Spleen (tissue), 13 donors: ENCODE measurements at places on chromosomes 3 and 15. TPM values are rescaled to one million over a fixed set of nuclear protein-coding genes. Genes with fewer than 3 reads are reported as not detected.

The CHRFAM7A gene
- 0.91 TPM for polyA plus RNA-seq

The CTXN2 gene
- polyA plus RNA-seq = not detected

The DNAH1 gene
- 10.1 TPM for polyA plus RNA-seq

The C3orf49 gene
- polyA plus RNA-seq = not detected

The LRRC57 gene
- 5.9 TPM for polyA plus RNA-seq

The SERPINI2 gene
- polyA plus RNA-seq = 0.15 TPM

GRCh38 chr15:39959411-39959810 lies 25.5 kb downstream of the EIF2AK4 start:
- DNase-seq = no peak
- no peaks in the 10 kb centered on the region for H3K27me3 ChIP-seq
- no peak overlapping the region for H3K27ac ChIP-seq
- H3K4me1 ChIP-seq = no peaks in the 10 kb centered on the region
- peaks cover 30% of the 10 kb centered on the region for H3K36me3 ChIP-seq

- H3K4me1 ChIP-seq = no peaks in the 10 kb centered on the region
- no peak for DNase-seq
- H3K36me3 ChIP-seq = no peaks in the 10 kb centered on the region
- H3K27ac ChIP-seq = no peak overlapping the region
- no peak overlapping the region for H3K4me3 ChIP-seq
These were observed 197.4 kb upstream of the RORA start for GRCh38 chr15:61426466-61426865.

DNA sequence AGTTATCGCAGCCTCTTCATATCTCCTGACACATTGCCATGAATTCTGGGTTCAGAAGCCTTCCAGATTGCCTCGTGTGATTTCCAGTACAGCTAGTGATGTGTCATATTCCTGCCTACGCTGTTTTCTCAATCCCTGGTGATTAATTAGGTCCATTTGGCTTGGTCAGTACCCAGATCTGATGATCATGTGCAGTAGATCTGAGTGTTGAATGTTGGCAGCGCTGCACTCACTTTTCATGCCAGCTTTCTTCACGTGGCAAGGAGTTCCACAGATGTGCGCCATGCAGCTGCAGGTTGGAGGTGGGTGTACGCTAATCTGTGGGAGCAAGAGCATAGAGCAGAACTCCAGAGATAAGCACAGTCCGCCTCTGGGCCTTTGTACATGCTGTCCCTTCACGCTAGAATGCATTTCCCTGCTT lies 86.9 kb upstream of the COL6A5 start:
- H3K4me3 ChIP-seq = no peak overlapping the region
- H3K27ac ChIP-seq = peak overlapping the region; percentile 1
- H3K4me1 ChIP-seq = no peaks in the 10 kb centered on the region
- H3K36me3 ChIP-seq = no peaks in the 10 kb centered on the region
- no peaks in the 10 kb centered on the region for H3K27me3 ChIP-seq

DNA sequence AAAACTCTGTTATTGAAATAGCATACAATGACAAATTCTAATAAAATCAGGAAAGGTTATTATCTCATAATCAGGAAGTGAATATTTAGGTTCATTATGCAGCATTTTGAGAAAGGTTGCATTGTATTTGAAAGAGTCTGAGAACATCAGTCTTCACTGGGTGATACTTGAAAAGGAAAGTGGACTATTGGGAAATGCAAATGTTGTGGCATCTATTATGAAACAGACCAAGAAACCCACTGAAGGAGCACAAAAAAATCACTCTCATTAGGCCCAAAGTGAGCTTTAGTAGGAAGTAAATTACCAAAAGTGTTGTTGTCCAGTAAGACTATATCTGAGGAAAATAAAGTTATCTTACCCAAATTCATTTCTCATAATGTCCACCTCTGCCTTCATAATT lies 90.8 kb downstream of the ZPLD1 start:
- no peak overlapping the region for H3K27ac ChIP-seq
- H3K36me3 ChIP-seq = no peaks in the 10 kb centered on the region
- no peak for DNase-seq
- H3K27me3 ChIP-seq = no peaks in the 10 kb centered on the region

DNA sequence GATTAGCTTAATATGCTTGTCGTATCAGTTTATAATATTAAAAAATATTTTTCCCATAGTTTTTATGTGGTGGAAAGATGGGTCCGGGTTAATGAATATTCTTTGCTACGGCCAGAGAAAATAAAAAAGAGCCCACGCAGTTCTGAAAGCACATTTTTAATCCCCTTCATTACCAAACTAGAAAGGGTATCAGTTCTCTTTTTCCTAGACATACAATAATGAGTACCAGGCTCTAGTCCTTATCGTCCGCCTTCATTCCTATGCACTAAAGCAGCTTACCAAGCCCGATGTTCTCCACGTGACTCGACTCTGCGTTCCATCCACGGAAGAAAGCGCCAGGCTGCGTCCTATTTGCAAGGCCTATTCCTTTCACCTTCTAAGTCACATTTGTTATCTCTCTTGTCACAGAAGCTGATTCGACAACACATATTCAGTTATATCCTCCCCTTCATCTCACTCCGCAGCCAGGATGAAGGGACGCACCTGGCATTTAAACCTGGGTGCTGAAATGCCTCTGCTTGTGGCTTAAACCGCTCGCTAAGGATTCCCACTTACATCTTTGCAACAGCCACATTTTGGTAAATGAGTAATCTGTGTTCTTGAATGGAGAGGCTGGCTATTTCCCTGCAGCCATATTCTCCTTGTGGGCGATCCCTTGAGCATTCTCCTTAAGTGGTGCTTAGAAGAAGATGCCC lies 257.0 kb downstream of the CD47 start:
- no peaks in the 10 kb centered on the region for H3K36me3 ChIP-seq
- H3K4me3 ChIP-seq = no peak overlapping the region
- H3K27ac ChIP-seq = no peak overlapping the region
- H3K4me1 ChIP-seq = no peaks in the 10 kb centered on the region
- no peak for DNase-seq

GRCh38 chr15:85351965-85352364 lies 28.4 kb upstream of the AKAP13 start:
- no peak for DNase-seq
- H3K36me3 ChIP-seq = no peaks in the 10 kb centered on the region
- no peak overlapping the region for H3K4me3 ChIP-seq

- H3K4me3 ChIP-seq = no peak overlapping the region
- no peaks in the 10 kb centered on the region for H3K27me3 ChIP-seq
- H3K4me1 ChIP-seq = no peaks in the 10 kb centered on the region
- no peak for DNase-seq
- no peaks in the 10 kb centered on the region for H3K36me3 ChIP-seq
- H3K27ac ChIP-seq = no peak overlapping the region
These were observed 28.8 kb upstream of the TRA2B start for GRCh38 chr3:185966655-185967054.

GRCh38 chr15:63288778-63289378 lies 11.5 kb downstream of the APH1B start:
- no peak overlapping the region for H3K4me3 ChIP-seq
- H3K27ac ChIP-seq = no peak overlapping the region
- H3K36me3 ChIP-seq = peaks cover 12% of the 10 kb centered on the region

GRCh38 chr15:53527996-53528395 lies 231.5 kb downstream of the WDR72 start:
- no peaks in the 10 kb centered on the region for H3K36me3 ChIP-seq
- no peaks in the 10 kb centered on the region for H3K4me1 ChIP-seq
- DNase-seq = no peak
- no peaks in the 10 kb centered on the region for H3K27me3 ChIP-seq

- DNase-seq = peak; percentile 87
- no peaks in the 10 kb centered on the region for H3K36me3 ChIP-seq
- H3K4me3 ChIP-seq = no peak overlapping the region
- no peaks in the 10 kb centered on the region for H3K27me3 ChIP-seq
These were observed 6.9 kb upstream of the TBC1D2B start for GRCh38 chr15:78084449-78084750.

- no peaks in the 10 kb centered on the region for H3K27me3 ChIP-seq
- no peaks in the 10 kb centered on the region for H3K4me1 ChIP-seq
- DNase-seq = peak; percentile 33
- no peaks in the 10 kb centered on the region for H3K36me3 ChIP-seq
These were observed 162.1 kb downstream of the TBC1D2B start for GRCh38 chr15:77915261-77915960.

DNA sequence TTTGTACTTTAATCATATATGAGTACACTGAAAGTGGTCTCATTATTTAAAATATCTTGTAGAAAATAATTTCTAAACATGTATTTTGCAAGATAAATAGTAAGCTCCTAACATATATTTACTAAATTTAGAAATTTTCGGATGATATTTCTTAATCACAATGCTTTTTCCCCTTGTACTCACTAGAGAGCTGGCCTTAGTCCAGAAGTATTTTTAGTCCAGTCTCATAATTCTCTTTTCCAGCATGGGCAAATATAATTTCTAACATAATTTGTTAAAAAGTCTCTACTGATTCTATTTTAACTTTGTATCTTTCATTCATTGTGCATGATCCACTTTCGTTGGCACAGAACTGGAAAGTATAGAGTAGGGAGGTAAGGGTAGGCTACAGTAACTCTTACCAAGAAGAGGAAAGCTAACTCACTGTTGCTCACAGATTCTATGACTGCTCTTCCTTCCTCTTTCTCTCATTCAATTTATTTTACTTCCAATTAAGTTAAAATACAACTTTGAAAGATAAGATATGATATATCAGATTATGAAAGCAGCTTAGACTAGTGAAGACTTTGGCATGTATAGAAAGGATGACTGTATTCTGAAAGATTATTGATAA lies 39.3 kb downstream of the FGF7 start:
- H3K36me3 ChIP-seq = no peaks in the 10 kb centered on the region
- H3K27ac ChIP-seq = no peak overlapping the region
- DNase-seq = no peak

DNA sequence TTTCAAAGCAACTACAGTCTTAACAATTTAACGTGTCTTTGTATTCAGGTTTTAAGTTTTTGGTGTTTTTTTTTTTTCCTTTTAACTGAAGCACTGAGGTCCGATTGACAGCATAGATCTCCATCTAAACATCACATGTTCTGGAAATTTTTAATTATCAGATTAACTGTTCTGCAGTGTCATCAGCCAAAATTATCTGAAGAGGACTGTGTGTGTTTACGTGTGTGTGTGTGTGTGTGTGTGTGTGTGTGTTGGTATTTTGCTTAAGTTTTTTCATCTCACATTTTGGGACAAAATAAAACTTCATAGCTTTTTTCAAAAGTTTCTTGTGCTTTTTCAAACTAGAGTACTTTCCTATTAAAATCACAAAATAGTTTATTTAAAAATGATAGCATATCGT lies 1.8 kb downstream of the PIK3CA start:
- peak overlapping the region; percentile 100 for H3K27ac ChIP-seq
- H3K4me1 ChIP-seq = peaks cover 4% of the 10 kb centered on the region
- no peaks in the 10 kb centered on the region for H3K36me3 ChIP-seq
- no peak for DNase-seq
- H3K4me3 ChIP-seq = peak overlapping the region; percentile 83
- H3K27me3 ChIP-seq = no peaks in the 10 kb centered on the region

GRCh38 chr15:35289024-35289617 lies 204.0 kb upstream of the NANOGP8 start:
- no peak overlapping the region for H3K4me3 ChIP-seq
- no peak overlapping the region for H3K27ac ChIP-seq
- no peak for DNase-seq
- H3K27me3 ChIP-seq = no peaks in the 10 kb centered on the region
- no peaks in the 10 kb centered on the region for H3K4me1 ChIP-seq

DNA sequence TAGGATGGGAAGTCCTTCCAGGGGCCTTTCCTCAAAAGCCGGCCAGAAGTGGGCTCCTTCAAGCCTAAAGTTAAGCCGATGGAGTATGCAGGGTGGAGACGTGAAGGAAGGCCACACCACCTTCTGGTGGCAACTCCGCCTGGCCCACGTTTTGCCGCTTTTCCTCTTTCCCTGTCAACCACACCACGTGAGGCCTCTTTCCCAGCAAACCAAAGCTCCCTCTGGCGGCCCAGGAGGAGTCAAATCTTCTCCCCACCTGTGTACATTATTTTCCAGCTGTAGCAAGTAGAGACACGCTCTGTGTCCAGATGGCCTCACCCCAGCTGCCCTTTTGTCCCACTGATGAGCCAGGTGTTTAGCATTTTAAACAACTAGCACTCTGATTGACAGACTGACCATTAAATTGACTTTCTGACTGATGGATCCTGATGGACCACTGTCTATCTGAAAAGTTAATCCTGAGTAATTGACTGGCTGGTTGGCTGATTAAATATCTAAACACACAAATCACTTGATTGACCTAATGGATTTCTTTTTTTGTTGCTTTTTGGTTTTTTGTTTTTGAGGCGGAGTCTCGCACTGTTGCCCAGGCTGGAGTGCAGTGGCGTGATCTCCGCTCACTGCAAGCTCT lies 59.6 kb upstream of the ZBTB38 start:
- H3K4me3 ChIP-seq = no peak overlapping the region
- no peaks in the 10 kb centered on the region for H3K36me3 ChIP-seq
- DNase-seq = no peak
- H3K27me3 ChIP-seq = no peaks in the 10 kb centered on the region

DNA sequence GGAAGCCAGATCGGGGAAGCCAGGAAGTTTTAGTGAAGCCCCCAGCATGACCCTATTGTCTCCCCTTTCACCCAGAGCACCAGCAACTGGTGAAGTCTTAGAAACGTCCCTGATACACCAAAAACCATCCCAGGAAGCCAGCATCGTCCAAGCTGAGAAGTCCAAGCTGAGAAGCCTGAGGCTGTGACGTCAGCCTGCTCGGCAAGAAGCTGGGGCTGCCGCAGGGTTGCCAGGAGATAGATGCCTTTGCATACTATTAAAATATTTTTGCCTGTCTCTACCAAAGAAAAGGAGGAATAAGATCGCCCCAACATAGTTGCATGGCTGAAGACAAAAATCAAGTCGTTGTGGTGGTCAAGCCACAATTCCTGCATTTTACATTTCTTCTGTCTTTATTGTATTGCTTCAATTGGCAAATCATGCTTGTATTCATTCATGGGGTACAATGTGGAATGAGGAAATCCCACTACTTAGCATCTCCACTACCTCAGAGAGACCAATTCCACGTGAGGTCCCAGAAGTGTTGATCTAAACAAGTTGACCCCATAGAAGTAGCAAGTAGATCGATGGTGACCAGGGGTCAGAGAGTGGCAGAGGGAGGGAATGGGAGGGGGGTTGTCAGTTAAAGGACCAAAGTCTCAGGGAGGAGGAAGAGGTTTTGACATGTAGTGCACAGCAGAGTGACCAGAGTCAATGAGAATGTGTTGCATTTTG lies 19.6 kb upstream of the EMC3 start:
- no peak overlapping the region for H3K27ac ChIP-seq
- no peak overlapping the region for H3K4me3 ChIP-seq
- no peaks in the 10 kb centered on the region for H3K27me3 ChIP-seq

- no peaks in the 10 kb centered on the region for H3K27me3 ChIP-seq
- DNase-seq = no peak
- no peak overlapping the region for H3K27ac ChIP-seq
- no peak overlapping the region for H3K4me3 ChIP-seq
- no peaks in the 10 kb centered on the region for H3K4me1 ChIP-seq
These were observed 88.3 kb upstream of the MYRIP start for GRCh38 chr3:39721076-39721475.
